Esophagus mucosa (tissue), 1 donor: ENCODE measurements at places on chromosomes 13 and 19. TPM values are rescaled to one million over a fixed set of nuclear protein-coding genes. Genes with fewer than 3 reads are reported as not detected.

The TBXA2R gene
- 0.64 TPM for total RNA-seq

The CYP2S1 gene
- 10.4 TPM for total RNA-seq

The ZNF530 gene
- 2.1 TPM for total RNA-seq

- no peak for ATAC-seq
Measured at GRCh38 chr19:49847731-49848696, 2.9 kb upstream of the PTOV1 start.

GRCh38 chr19:28393574-28394336, 819.2 kb downstream of the UQCRFS1 start:
- no peak for ATAC-seq

GRCh38 chr19:53785196-53785889, 38.8 kb downstream of the NLRP12 start:
- no peak for ATAC-seq
